Activated T-cell treated with anti-CD3 and anti-CD28 coated beads, Interleukin-2, amount 50 U/mL, for 72 hours (primary cell): ENCODE measurements at places on chromosomes 6 and 20.

GRCh38 chr6:117928833-117929232 is 21.8 kb downstream of the SLC35F1 start:
- DNase-seq: no peak

DNA sequence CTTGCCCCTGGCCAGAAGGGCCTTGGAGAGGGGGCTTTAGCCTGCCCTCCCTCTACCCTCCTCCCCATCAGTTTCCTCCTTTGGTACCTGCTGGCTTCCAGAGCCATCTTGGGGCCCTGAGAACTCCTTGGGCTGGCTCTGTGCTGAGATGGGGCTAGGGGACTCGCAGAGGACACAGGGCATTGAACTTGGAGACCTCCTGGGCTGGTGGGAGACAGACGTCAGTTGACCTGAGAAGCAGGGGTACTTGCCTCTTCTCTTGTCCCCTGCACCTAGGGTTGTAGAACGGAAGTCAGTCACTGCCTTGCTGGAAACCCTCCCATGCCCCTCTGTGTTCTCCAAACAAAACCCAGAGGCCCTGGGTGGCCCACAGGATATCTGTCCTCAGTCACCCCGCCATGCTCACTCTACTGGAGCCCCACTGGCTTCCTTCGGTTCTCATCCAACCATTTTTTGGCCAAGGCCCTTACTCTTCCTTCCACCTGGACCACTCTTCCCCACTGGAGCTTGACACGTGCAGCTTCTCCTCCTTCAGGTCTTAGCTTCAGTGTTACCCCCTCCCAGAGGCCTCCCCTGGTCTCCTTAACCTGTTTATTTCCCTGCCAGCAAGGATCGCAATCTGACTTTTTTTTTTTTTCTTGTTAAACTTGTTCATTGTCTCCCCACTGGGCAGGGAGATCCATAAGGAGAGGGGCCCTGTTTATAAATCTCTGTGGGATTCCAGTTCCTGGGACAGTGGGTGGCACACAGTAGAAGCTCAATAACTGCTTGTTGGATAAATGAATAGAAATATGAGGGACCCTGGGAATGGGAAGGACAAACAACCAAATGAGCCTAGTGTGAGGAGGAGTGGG is 971 bp downstream of the RBCK1 start:
- peak; percentile 41 for DNase-seq

DNA sequence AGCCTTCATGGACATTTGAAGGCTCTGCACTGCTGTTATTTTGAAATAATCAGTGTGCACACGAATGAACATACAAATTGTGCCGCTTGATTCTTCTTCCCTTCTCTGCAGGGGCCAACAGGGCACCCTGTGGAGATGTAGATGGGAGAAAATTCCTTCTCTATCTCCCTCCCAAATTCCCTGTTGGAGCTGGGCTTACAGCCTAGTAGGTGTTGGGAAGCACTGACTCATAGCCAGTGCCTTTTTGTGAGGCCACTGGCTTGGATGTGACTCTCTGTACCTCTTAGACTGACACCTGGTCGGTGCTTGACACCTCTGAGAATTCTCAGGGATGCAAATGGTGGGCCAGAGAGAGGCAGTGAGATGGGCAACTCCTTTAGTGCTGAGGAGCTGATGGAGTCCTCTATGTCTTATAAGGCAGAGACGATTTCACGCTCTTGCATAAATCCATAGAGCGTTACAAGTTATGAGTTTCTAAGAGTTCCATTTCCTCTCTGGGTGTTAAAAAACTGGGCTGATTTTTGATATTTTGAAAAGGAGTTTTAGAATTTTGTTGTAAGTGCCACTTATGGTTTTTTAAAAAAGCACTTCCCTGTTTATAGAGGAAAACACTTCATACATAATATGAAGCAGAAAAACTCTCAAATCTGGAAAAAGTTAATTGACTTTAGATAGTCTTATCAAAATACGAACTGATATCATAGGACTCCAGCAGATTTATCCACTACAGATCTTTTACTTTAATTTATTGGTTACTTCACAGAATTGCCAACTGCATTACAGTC is 89.8 kb upstream of the MAP3K7 start:
- DNase-seq: no peak

GRCh38 chr6:47237196-47237595 is 72.5 kb downstream of the TNFRSF21 start:
- no peak for DNase-seq

GRCh38 chr20:19336631-19337030 is 124.2 kb downstream of the SLC24A3 start:
- no peak for DNase-seq

DNA sequence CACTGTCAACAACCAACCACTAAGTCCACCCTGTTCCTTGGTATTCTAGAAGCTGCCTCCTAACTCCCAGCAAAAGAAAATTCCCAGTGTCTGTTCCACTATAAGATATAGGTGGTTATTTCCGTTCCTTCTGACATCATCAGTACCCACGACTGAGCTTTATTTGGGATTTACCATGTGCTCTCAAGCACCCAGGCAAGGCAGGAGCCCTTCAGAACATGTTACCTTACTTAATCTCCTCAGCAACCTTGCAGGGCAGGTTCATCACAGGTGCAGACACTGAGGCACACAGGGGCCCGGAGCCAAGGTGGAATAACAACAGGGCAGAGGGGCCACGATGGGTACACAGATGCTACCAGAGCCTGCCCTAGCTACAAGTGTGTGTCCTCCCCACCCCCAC is 10.8 kb downstream of the ABHD16A start:
- no peak for DNase-seq

GRCh38 chr6:87641065-87641692 is 51.2 kb downstream of the ORC3 start:
- no peak for DNase-seq

DNA sequence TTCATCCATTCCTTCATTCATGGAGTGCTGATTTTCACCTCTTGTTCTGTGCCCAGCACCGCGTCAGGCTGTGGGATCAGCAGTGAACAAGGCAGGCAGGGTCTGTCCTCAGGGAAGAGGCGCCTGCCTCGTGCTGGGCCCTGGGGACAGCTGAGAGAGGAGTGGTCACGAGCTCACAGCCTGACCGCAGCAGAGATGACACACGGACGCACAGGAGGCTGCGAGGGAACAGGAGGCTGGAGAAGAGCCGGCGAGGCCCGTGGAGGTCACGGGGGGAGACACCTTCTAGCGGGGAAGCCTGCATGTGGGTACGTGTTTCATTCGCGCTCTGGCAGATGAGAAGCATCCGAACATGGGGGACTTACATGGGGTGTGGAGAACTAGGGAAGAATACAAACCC is 27.5 kb downstream of the PXDC1 start:
- no peak for DNase-seq

DNA sequence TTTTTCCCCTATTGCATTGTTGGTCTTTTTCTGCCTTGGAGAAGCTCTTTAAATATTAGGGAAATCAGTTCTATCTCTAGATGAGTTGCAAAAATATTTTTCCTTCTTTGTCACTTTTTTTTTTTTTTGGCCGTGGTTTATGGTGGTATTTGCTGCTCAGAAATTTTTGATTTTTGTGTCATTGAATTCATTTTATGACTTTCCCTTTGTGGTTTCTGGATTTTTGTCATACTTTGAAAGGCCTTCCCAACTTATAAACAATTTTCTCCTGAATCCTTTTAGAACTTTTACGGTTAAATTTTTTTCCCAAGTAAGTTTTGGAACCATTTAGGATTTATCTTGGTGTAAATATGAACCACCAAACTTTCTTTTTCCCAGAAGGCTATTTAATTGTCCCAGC is 145.6 kb downstream of the GJA10 start:
- no peak for DNase-seq

DNA sequence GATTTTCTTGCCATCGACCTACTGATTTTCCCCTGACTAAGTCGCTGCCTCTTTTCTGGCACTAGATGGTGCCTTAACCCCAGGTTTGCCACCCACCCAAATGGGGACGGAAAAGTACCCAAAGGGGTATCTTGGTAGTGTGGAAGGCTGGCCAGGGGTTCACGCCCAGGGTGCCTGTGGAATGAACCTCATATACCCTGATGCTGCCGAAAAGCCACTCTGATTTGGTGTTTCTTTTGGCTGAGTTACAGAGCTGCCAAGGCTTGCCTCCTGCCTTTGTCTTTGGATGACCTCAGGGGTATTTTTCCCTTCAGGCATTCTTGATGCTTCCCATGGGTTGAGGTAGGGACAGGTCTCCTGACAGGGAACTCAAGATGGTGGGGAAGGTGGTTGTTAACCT is 78.1 kb downstream of the MAP3K7 start:
- DNase-seq: no peak

DNA sequence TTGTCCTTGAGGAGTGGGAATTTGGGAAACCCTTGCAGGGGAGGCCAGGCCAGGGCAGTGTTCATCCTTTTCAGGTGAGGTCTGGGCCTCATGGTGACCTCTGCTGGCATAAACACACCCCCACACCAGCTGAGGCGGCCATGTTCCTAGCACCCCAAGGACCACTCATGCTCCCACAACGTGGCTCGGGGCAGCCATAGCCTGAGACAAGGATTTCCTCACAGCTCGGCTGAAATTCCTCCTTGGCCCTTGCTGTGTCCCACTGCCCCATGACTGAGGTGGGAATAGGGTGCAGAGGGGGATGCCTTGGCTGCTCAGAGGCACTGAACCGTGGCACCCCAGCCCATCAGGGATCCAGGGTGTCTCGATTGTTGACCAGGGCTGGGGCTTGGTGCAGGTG is 27.3 kb upstream of the SPDEF start:
- no peak for DNase-seq

- no peak for DNase-seq
Observed at GRCh38 chr6:52249078-52249477, 4.8 kb upstream of the IL17F start.

DNA sequence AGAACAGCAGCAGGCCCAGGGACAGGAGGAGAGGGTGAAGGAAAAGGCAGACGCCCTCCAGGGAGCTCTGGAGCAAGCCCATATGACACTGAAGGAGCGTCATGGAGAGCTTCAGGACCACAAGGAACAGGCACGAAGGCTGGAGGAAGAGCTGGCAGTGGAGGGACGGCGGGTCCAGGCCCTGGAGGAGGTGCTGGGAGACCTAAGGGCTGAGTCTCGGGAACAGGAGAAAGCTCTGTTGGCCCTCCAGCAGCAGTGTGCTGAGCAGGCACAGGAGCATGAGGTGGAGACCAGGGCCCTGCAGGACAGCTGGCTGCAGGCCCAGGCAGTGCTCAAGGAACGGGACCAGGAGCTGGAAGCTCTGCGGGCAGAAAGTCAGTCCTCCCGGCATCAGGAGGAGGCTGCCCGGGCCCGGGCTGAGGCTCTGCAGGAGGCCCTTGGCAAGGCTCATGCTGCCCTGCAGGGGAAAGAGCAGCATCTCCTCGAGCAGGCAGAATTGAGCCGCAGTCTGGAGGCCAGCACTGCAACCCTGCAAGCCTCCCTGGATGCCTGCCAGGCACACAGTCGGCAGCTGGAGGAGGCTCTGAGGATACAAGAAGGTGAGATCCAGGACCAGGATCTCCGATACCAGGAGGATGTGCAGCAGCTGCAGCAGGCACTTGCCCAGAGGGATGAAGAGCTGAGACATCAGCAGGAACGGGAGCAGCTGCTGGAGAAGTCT is 25.5 kb downstream of the C20orf173 start:
- no peak for DNase-seq

GRCh38 chr20:51469046-51469445 is 73.5 kb downstream of the NFATC2 start:
- no peak for DNase-seq

DNA sequence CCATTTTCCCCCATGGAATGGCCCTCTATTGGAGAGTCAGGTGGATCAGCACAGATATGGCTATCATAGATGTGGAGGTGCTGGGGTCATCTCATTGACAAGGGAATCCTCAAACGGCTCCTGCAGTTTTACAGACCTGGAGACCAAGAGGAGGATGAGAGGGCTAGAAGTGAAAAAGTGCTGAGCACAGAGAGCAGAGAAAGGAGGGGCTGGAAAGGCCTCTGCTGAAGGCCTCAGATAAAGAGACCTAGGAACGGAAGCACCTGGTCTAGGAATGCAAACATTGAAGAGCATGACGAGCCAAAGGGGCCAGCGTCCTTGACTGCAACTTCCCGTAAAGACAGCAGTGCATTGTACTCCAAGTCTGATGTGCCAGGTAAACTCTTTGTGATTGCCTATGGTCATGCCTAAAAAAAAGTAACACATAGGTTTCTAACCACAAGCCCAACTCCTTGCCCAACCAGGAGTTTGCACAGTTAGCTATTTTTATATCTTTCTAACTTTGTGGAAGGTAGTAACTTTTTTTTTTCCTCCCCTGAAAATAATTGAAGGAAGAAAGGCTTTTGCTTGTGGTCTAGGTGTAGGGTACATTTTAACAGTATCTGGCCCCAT is 15.2 kb downstream of the RSPH4A start:
- no peak for DNase-seq

GRCh38 chr6:127833336-127833735 is 67.5 kb downstream of the THEMIS start:
- no peak for DNase-seq

GRCh38 chr6:150499882-150500312 is 99.8 kb upstream of the PLEKHG1 start:
- no peak for DNase-seq

DNA sequence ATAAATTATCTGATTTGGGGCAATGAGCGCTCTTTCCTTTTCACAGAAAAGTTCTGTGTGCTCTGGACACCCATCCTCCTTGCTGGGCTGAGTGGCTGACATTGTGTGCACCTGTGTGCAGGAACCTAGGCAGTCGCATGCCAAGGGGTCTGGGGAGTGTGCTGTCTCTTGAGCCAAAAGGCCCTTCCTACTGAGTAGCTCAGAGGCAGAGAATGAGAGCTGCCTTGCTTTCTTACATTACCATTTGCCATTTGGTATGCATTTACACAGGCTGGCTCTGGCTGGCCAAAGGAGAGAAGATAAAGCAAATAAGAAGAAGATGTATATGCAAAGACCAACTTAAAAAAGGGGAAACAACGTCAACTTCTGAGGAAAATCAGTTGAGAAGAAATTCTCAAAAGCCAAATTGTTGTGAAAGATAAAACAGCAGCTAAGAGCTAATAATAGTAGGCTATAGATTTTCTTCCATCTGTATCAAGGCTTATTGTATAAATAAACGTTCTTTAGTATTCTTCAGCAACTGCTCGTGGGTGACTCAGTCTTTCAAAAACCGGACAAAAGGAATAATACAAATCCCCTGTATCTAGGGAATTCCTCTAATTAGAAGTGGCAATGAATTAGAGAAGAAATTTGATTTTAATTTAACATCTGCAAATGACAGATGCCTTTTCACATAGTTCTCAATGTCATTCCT is 121.9 kb downstream of the INSM1 start:
- no peak for DNase-seq

DNA sequence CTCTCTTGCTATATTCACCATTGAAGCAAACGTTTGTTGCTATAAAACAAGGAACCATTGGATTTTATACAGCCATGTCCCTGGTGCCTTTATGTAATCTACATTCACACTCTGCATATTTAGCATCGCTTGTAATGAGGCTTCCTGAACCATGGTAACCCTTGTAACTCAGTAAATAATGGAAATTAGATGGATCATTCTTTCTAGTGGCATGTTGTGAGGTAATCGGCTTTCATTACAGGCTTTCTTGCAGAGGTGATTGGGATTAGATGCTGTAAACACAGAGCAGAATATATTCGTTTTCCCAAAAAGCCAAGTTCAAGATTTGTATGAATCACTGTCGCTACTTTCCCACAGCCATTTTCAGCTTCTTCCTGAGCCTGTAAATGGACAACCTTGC is 36.1 kb downstream of the SMPDL3A start:
- DNase-seq: no peak

GRCh38 chr6:31771992-31772358 is 5.2 kb downstream of the VWA7 start:
- no peak for DNase-seq
